ENCODE measurements at places on chromosomes 11 and 22.

GRCh38 chr22:17397756-17398547 is 28.7 kb downstream of the CECR2 start:
- DNase-seq, result no peak

- no peak for DNase-seq
Observed at GRCh38 chr22:19174106-19175025, 4.2 kb downstream of the SLC25A1 start.

DNA sequence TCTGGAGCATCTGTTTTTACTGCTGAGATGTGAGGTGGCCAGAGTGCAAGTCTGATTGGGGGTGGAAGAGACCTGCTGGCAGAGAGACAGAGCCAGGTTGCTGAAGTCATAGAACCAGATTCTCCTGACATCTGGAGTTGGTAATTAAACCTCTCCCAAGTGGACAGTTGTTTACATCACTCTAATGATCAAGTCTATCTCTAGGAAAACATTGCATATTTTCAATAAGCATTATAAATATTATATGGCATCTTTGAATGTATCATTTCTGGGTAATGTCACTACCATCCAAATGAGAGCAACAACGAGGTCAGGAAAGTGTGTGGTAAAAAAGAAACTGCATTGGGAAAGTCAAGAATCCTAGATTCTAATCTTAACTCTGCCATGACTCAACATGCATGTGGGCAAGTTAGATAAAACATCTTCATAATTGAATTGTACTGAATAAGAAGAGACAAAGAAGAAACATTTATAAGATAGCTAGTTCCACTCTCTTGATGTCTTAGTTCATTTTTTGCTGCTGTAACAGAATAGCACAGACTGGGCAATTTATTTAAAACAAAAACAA is 351.2 kb upstream of the API5 start:
- no peak for DNase-seq

DNA sequence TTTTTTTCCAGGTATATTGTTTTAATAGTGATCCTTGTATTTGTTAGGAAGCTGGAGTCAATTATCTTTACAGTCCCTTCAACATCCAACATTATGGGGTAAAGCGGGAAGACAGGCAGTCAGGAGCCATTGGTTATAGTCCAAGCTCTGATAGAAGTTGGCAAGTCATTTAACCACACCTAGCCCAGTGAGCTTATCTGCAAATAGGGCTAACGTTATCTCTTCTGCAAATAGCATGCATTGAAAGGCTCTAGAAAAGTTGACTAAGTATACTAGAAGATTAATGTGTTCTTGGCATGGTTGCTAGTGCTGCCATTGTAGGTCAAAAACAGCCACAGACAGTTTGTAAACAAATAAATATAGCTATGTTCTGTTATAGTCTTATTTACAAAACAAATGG is 520.7 kb downstream of the OPCML start:
- no peak for DNase-seq

DNA sequence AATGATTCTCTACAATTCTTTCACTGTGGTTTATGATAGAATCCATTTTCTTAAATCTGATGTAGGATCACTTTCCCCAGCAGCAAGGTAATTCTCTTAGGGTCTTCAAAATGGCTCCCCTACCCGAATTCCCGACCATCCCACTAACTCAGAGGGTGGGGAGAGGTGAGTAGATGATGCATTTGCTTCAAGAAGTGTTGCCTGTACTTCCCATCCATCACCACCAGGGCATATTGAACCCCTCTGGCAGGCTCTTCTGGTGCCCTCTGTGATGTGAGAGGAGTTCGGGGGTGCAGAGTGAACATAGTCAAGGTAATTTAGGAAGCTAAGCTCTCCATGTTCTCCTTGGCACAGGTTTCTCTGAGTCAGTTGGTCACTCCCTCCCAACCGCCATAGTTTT is 52.3 kb downstream of the ZNRF3 start:
- no peak for DNase-seq

DNA sequence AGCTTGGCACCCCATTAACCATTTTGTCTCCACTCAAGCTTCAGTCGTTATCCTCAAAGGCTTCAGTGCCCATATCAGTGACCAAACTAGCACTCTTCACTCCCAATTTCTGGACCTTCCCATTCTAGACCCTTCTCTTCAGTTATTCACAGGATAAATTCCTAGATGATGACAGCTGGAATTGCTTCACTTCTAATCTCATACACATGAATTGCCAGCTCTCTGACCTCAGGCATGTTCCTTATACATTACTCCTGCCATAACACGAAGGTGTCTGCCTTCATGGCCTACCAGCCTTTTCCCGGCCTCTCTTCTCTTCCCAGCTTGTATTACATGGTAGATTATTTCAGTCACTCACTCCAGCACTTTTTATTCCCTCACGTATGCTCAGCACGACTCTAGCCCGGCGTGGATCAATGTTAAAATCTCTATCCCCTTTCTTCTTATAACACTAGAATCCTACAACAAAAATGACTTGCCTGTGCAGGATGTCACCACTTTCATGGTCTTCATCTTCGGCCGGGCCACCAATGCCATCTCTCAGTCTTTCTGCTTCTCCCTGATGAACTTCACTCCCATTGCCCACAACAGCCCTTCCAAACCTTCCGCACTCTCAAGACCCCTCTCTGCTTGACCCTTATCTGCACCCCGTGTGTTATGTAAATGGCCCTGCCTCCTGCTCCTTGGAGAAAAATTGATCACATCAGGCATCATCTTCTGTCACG is 36.9 kb downstream of the EIF3F start:
- DNase-seq, result no peak
